ENCODE measurements at places on chromosomes 1 and 21. TPM values are rescaled to one million over a fixed set of nuclear protein-coding genes. Genes with fewer than 3 reads are reported as not detected.

KIAA0040 gene
- total RNA-seq = 20.2 TPM

NFIA gene
- total RNA-seq = 54.2 TPM

TIE1 gene
- 19.0 TPM for total RNA-seq

NOS1AP gene
- 3.6 TPM for total RNA-seq

CEP85 gene
- total RNA-seq = 18.3 TPM

IPP gene
- 11.3 TPM for total RNA-seq

SIM2 gene
- total RNA-seq = not detected

CELA3A gene
- total RNA-seq = not detected

FAM72A gene
- 2.2 TPM for total RNA-seq

FCGR3A gene
- total RNA-seq = 0.98 TPM

TDRD5 gene
- total RNA-seq = 0.49 TPM

MYOG gene
- not detected for total RNA-seq

HMCN1 gene
- total RNA-seq = 3.8 TPM

SPRR2G gene
- total RNA-seq = 15.8 TPM

PRRX1 gene
- total RNA-seq = 14.7 TPM

BLACAT1 gene
- total RNA-seq = not detected

HUNK gene
- 5.9 TPM for total RNA-seq

TFF1 gene
- total RNA-seq = not detected

RUNX1 gene
- 23.3 TPM for total RNA-seq

IL6R gene
- total RNA-seq = 16.1 TPM

MLLT11 gene
- total RNA-seq = 1.5 TPM

SPAG17 gene
- 0.45 TPM for total RNA-seq

DMBX1 gene
- 0.25 TPM for total RNA-seq

METTL25B gene
- 30.6 TPM for total RNA-seq

HTR6 gene
- total RNA-seq = not detected

SETSIP gene
- not detected for total RNA-seq

MMP23B gene
- total RNA-seq = 3.1 TPM

OVAAL gene
- total RNA-seq = not detected

NME7 gene
- total RNA-seq = 9.5 TPM

KCND3 gene
- total RNA-seq = 10.3 TPM

FCRL4 gene
- not detected for total RNA-seq

OPTC gene
- not detected for total RNA-seq

CD5L gene
- total RNA-seq = not detected

FCRL2 gene
- total RNA-seq = not detected

PIK3CD gene
- 4.0 TPM for total RNA-seq

PDPN gene
- total RNA-seq = 46.6 TPM

PRAMEF25 gene
- not detected for total RNA-seq
